Coronary artery (tissue), 2 donors: ENCODE measurements at places on chromosomes 3 and 15.
A peak's percentile ranks its signal among the peaks of the same experiment; 100 is the strongest.

DNA sequence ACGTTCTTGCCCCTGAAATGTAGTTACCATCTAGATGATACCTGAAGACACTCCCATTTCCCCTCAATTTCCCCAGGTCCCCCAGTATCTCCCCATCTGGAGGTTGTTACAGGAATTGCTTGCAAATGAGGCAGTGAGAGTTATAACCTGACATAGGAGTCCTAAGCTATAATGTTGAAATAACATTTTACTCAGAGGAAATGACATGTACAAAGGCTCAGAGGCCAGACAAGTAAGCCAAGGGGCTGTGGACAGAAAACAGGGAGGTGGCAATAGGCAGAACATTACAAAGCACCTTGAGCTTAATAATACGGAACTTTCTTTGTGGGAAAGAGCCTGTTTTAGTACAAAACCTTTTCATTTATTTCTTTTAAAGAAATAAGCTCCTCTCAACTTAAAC is 171.9 kb downstream of the FRMD5 start:
- DNase-seq = no peak

GRCh38 chr3:94070341-94070911 is 7.6 kb downstream of the NSUN3 start:
- no peak for DNase-seq

- DNase-seq = no peak
These were observed 54.7 kb downstream of the TRPC1 start for GRCh38 chr3:142778541-142778940.

GRCh38 chr3:124780356-124780755 is 50.1 kb downstream of the UMPS start:
- peak; percentile 90 for DNase-seq

- no peak for DNase-seq
These were observed 40.2 kb upstream of the MAPKBP1 start for GRCh38 chr15:41734079-41734478.
